ENCODE measurements at places on chromosomes 6 and 20. TPM values are rescaled to one million over a fixed set of nuclear protein-coding genes. Genes with fewer than 3 reads are reported as not detected.
A peak's percentile ranks its signal among the peaks of the same experiment; 100 is the strongest.

Gene SCRT2
- not detected for total RNA-seq

Gene TNFRSF6B
- 0.74 TPM for total RNA-seq

GRCh38 chr20:24580006-24580405 is 110.6 kb downstream of the SYNDIG1 start:
- DNase-seq, result no peak

DNA sequence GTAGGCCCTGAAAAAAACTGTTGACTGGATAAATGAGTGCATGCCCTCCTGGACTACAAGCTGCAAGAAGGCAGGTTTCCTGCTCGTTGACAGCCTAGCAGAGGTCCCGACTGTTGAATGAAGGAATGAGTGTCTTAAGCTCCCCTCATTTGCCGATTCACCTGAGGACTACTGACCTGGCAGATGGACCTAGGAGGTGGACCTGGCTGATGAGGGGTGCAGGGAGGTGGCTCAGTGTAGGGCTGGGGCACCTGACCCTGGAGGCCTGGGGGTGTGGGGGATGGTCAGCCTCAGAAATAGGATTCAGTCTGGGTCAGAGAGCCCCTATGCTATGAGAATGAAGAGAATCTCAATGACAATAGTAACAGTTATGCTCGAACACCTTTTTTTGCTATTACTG is 11.6 kb upstream of the TFAP2C start:
- DNase-seq, result no peak

GRCh38 chr20:39234520-39235095 is 272.5 kb downstream of the DHX35 start:
- no peak for DNase-seq

DNA sequence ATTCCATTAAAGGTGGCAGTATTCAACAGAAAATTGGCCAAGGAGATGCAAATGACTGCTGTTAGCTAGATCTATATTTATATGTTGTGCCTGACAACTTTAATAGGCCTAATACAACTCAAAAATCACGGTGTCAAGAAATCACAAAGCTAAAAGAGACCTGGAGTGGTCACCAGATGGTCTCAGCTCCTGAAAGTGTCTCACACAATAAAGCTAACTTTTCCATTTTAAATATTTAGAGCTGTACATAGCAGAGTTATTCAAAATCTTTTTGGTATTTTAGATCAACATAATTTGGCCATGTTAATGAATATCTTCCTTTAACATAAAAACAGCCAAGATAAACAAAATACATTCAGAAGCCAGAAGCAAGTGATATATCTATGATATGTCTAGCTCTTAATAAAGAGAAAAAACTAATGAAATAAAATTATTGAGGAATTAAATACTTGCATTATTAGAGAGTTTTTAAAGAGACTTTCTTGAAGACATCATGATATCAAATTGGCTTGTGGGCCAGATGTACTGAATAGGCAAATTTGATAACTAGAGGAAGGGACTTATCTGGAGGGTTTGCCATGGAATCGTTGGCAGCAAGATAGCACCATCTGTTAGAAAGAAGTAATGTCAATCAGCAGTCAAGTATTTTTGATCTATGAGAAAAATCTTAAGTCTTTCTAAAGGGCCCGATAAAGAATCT is 84.9 kb upstream of the SCAF8 start:
- no peak for DNase-seq

- no peak for DNase-seq
Measured at GRCh38 chr6:90445533-90446108, 141.3 kb downstream of the MAP3K7 start.

DNA sequence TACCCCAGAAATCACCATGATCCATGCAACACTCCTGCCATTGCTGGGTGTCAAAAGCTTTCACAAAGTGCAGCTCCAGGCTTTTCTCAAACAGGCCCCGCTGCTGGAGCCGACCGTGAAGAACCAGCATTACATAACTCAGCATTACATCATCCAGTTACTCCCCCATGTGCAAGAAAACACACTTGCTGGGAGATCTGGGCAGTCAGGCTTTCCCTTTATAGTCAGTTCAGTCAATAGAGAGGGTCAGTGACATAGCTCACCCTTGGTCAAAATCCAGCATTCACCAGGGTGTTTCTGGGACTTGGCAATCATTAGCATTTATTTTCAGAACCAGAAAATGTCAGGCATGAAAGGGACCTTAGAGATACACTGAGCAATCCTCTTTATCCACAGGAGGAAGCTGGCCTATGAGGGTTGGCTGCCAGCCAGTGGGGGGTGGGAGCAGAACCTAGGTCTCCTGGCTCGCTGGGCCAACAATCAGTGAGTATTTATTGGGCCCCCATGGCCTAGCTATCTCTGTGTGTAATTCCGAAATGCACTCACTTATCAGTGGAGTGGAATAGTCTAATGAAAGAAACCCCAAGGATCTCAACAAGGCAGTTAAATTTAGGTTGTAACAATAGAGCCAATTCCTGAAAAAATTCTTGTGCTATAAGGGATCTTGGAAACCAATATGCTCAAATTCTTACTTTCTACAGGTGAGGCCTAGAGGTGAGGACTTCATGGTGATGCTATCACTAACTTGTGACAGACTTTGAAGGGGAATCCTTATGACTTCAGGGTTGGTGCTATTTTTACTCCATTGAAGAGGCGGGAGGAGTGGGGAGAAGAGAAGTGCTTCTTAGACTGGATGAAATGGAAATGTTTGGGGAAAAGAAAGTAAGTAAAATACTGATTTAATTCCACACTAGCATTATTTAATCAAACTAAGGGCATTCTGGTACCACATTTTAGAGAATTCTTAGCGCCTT is 54.6 kb downstream of the LYRM4 start:
- no peak for DNase-seq

DNA sequence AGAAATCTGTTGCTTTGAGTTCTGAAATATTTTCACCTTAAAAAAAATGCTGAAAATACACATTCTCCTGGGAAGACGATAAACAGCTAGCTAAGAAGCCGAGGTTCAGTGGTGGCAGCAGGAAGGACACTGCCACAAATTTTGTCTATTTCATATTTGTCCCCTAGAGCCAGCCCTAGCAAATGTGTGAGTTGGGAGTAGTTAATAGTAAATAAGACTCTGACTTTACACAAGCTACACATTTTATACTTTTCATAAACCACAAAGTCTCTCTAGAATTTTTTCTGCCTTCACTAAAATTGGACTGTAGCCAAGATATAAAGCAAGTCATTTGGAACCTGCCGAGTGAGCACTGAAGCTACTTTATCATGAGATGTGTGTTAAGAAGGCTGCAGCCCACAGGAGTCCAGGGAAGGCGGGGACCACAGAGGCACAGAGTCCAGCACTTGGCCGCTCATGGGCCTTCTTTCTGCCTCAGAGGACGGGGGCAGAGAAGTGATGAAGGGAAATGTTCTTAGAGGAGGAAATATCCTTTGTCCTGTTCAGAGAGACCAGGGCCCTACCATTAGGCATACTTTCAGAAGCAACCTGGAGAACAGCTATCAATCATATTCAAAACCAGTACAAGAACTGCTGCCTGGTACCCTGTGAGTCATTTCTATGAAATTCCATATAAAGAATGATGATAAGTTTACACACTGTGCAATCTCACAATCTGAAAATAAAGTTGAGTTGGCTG is 241.7 kb upstream of the TAB2 start:
- peak; percentile 27 for DNase-seq

DNA sequence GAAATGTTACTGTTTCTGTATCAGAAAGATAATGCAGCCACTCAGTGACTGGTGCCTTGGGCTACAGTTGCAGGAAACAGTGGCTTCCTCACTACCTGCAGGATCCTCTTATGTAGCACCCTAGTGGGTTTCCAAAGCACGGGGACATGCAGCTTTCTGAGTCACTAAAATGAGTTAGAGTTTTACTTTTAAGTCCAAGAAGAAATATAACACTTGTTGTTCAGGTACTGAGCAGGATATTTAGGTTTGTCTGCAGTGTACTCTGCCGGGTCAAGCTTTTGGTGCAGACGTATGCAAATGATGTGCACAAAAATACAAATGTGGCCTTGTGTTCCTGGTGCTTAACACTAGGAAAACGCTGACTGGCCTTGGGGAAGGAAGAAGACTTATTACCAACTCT is 22.0 kb downstream of the ACSS1 start:
- no peak for DNase-seq

DNA sequence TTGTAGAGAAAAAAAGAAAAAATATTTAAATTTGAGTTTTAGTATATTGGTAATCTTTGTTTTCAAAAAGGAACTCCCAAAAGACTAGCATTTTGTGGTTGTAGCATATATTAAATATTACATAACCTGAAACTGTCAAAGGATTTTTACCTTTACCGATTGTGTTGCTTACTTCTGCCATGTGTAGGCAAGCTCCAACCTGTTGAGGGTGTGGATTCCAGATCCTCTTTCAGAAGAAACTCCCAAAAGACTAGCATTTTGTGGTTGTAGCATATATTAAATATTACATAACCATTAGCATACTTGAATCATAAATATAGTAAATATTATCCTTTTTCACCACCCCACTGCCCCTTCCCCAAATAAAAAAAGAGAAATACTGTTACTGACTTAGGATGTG is 3.2 kb downstream of the DSE start:
- no peak for DNase-seq

DNA sequence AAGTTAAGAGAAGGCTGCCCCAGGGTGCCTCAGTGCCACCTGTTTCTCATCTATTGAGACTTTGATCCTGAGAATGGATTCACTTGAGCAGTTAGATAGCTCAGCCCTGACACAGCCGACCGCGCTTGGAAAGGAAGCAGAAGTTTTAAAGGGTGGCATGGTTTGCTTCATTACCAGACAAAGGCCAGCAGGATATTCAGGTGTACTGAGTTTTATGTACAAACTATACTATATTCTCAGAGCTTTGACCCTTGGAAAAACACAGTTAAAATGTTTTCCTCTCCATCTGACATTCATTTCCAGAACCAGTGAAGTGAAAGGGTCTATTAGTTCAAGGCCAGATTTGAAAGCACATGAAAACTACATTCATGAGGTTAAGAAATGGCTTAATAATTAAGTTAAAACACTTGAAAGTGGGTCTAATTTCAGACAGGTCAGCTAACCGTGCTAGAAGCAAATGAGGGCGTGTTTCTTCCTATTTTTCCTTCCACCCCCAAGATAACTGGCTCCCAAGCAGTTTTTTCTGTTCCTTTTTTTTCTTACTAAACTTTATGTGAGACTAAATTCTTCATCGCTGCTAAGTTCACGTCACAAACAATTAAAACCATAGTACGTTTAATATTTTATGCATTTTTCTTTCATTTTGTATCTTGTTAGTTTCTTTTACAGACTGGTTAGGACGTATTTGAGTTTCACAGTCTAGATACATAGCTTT is 385.3 kb upstream of the SOX4 start:
- no peak for DNase-seq

DNA sequence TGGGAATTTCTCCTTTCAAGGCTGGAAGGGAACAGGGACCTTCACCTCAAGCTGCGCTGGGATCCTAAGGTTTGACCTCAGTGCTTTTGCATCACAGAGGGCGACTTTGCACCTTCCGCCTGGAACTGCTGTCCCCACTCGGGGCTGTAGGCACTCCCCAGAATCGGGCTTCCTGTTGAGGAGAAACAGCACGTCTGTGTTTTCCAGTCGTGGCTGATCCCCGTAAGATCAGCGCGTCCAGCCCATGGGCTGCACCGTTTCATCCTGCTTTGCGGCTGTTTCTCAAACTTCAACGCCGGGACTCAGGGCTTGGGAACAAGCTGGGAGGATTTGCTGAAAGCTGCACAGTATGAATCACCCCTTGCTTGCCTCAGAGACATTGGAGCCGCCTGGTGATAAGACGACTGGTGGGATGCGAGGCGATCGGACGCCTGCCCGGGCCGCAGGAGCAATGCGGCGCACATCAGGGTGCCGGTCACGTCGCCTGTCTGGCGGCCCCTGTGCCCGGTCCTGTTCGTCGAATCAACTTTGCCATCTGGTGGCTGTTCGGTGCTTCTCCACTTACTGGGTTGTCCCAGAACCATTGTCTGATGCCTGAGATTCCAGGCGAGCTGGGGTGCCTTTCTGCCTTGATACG is 53.6 kb upstream of the FRMD1 start:
- DNase-seq, result no peak

DNA sequence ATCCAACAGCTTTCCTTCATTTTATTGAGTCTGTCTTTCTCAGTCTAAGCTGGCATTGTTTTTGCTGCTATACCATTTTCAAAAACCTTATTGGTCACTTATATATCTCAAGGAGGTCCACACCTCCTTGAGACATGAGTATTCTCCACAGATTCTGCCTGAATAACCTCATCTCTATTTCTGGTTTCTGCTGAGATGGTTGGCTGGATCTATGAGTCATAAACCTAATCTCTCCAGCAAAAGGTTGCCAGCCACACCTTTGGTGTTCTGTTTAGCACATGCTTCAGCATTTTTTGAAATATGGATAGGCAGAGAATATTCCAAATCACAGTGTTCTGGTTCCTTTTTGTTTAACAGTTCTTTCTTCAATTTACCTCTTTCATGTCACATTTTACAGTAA is 40.8 kb upstream of the TMEM244 start:
- DNase-seq, result no peak

GRCh38 chr6:106249658-106250057 is 75.9 kb downstream of the ATG5 start:
- no peak for DNase-seq

GRCh38 chr20:17379651-17380050 is 151.5 kb downstream of the BFSP1 start:
- DNase-seq, result no peak

GRCh38 chr6:152091851-152092341 is 284.4 kb downstream of the ESR1 start:
- no peak for DNase-seq

GRCh38 chr6:16576451-16577368 is 184.6 kb downstream of the ATXN1 start:
- DNase-seq, result no peak
